CD4-positive, alpha-beta memory T cell (primary cell): ENCODE measurements at places on chromosomes 2 and 18. TPM values are rescaled to one million over a fixed set of nuclear protein-coding genes. Genes with fewer than 3 reads are reported as not detected.

The LAMA1 gene
- polyA plus RNA-seq: not detected

GRCh38 chr18:7452331-7452730, 114.8 kb upstream of the PTPRM start:
- no peak for DNase-seq

DNA sequence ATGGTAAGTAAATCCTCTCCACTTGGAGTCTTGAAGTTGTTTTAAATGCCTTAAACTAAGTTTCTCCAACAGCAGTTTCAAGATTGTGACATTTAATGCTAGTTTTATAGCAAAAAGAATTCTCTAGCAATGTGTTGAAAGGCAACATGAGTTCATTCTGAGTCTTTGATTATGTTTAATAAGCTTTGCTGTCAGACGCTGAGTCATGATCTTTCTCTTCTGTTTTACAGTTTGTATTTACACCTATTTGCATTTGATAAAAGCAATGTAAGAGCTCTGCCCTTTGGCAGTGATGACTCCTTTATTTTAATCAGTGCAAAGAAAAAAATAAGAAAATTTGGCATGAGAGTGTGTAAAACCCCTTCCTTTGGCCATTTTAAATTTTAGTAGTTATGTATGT, 497.7 kb downstream of the STK39 start:
- no peak for DNase-seq

DNA sequence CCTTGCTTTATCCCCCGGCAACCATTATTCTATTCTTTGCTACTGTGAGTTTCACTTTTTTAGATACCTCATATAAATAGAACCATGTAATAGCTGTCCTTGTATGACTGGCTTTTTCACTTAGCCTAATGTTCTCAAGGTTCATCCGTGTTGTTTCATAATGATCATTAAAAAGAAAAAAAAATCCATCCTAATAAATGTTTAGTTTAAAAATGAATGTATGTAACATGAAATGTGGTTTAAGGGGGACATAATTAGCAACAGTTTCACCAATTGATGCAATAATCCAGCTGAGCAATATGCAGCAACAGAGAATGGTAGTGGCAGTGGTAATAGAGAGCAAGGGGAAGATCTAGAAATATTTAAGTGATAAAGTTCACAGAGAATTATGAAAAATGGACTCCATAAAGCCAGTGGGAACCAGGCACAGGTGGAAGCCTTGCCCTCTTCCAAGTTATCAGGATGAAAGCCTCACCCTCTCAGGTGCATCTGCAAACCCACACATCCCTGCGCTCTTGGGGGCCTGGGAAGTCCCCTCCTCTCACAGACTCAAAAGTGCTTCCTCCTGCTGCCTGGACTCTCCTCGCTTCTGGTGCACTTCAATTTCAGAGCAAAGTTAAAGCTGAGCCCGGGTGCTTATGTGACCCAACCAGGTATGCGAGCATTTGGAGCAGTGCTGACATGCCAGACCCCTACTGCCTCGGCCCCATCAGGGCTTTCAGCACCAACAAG, 1403.3 kb upstream of the SLC39A10 start:
- no peak for DNase-seq

- no peak for DNase-seq
These were observed 249.8 kb downstream of the CYP26B1 start for GRCh38 chr2:71897836-71898235.

The FOXD4L1 gene
- not detected for polyA plus RNA-seq

- no peak for DNase-seq
These were observed 56.1 kb downstream of the MSH2 start for GRCh38 chr2:47459021-47459420.

DNA sequence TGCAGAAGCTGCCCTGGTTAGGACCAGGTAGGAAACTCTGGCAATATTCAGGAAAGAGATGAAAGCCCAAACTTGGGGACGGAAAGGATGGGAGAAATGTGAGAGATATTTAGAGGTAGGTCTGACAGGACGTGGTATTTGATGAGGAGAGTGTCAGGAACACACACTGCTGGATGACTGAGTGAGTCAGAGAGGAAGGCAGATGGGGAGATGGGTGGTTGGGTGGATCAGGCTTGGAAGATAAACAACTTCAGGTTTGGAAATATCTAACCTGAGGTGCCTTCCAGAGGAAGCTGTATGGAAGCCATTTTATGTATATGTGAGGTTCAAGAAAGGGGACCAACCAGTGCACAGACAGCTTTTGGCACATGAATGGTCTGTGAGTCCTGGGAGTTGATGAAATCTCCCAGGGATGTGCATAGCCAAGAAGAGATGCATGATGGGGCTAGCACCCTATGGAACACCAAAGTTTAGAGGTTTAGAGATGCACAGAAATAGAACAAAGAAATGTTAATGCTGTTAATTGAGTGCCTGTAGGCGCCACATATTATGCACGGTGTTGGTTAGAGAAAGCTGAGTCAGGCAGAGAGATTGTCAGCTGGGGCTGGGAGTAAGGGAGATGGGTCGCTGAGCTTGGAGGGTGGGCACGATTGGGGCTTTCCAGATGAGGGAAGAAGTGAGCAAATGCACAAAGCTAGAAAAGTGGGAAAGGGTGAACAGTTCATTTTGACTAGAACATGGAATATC, 101.0 kb downstream of the VIT start:
- no peak for DNase-seq

The DSC2 gene
- not detected for polyA plus RNA-seq

DNA sequence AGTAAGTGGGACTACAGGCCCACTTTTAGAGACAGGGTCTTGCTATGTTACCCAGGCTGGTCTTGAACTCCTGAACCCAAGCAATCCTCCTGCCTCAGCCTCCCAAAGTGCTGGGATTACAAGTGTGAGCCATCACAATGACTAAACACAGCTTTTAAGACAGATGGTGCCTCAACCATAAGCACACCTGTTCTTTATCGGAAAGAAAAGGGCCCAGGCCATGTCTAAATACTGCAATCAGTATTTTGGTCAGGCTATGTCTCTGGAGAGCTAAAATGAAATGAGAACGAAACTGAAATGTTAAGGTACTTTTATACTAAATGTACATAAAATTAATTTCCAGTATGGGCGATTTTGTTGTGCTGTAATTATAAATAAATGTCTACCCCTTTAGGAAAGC, 69.5 kb upstream of the SPTBN1 start:
- no peak for DNase-seq

The SSB gene
- polyA plus RNA-seq: 149 TPM

- no peak for DNase-seq
These were observed 75.7 kb downstream of the BCL2L11 start for GRCh38 chr2:111196435-111196834.

The RFTN2 gene
- 0.37 TPM for polyA plus RNA-seq

GRCh38 chr18:7696780-7697179, 129.7 kb downstream of the PTPRM start:
- no peak for DNase-seq

DNA sequence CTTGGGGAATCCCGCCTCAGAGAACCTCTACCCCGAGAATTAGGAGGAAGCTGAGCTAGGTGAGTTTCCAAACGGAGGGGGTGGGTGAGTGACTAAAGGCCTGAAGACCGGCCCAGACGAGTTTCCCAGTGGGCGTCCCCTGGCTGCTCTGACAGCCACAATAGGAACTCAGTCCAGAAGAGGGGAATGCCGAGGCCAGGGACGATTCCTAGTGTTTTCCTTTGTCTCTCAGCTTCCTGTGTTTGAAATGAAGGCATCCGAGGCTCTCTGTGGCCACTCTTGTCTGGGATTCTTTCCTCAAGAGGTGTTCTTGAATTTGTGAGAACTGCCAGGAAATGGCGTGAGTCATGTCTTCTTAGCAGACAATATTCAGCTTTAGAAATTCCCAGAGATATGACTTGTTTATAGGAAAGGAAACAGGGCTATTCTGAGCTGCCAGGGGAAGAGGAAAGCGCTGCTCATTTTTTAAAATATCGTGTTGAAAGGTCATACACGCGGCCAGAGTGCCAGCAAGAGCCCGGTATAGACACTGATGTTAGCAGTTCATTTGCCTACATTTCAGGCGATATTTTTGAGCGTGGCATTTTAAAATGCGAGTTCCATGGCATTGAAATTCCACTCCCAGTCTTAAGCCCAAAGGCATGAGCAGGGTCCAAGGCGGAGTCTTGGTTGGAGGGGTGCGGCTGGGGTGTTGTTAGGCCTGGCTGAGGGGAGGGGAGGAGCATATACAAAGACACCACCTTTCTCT, 169.1 kb upstream of the KLF7 start:
- no peak for DNase-seq

The COLEC12 gene
- not detected for polyA plus RNA-seq

The TMEM198 gene
- polyA plus RNA-seq: not detected

GRCh38 chr2:179574061-179574519, 287.3 kb downstream of the ZNF385B start:
- DNase-seq: no peak

- no peak for DNase-seq
These were observed 192.1 kb downstream of the CYRIA start for GRCh38 chr2:16473575-16473974.

- DNase-seq: no peak
These were observed 136.9 kb upstream of the GATA6 start for GRCh38 chr18:22032392-22032961.

GRCh38 chr18:59606193-59607077, 90.8 kb downstream of the CCBE1 start:
- DNase-seq: no peak

The KRTCAP3 gene
- polyA plus RNA-seq: 1.8 TPM

DNA sequence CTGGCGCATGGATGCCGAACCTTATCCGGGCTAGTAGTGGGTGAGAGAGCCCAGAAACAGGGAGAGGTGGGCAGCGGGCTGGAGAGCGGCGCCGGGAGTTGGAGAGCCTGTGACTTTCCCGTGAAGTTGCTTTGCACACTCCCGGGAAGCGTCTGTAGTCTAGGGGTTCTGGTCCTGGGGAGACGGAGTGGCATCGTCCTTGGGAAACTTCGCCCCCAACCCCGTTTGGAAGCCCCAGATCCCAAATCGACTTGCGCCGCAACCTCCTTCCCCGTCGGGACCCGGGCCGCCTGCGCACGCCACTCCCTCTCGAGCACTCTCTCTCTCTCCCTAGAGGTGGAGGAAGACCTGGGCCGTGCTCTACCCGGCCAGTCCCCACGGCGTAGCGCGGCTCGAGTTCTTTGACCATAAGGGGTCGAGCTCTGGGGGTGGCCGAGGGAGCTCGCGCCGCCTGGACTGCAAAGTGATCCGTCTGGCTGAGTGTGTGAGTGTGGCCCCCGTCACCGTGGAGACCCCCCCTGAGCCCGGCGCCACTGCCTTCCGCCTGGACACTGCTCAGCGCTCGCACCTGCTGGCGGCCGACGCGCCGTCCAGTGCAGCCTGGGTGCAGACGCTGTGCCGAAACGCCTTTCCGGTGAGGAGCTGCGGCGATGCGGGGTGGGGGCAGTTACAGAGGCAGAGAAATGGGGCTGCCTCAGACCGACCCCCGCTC, 456 bp downstream of the DOK1 start:
- peak; percentile 48 for DNase-seq

The KLHL14 gene
- polyA plus RNA-seq: 0.05 TPM

The RAB6C gene
- not detected for polyA plus RNA-seq

DNA sequence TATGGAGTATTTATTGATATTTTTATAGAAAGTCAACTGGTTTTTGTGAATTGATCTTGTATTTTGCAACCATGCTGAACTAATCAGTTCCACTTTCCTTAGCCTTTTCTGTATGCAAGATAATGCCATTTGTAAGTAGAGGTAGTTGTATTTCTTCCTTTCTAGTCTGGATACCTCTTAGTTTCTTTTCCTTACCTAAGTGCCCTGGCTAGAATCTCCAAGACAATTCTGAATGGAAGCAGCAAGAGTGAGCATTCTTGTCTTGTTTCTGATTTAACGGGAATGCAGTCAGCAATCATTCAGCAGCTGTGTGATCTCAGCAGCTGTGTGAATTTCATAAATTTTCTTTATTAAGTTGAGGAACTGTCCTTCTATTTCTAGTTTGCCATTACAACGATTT, 73.4 kb downstream of the NRXN1 start:
- no peak for DNase-seq

The SMIM21 gene
- polyA plus RNA-seq: not detected

GRCh38 chr2:143988082-143988481, 531.8 kb downstream of the ZEB2 start:
- DNase-seq: no peak

- no peak for DNase-seq
These were observed 138.1 kb downstream of the KCNJ3 start for GRCh38 chr2:154836632-154837031.

DNA sequence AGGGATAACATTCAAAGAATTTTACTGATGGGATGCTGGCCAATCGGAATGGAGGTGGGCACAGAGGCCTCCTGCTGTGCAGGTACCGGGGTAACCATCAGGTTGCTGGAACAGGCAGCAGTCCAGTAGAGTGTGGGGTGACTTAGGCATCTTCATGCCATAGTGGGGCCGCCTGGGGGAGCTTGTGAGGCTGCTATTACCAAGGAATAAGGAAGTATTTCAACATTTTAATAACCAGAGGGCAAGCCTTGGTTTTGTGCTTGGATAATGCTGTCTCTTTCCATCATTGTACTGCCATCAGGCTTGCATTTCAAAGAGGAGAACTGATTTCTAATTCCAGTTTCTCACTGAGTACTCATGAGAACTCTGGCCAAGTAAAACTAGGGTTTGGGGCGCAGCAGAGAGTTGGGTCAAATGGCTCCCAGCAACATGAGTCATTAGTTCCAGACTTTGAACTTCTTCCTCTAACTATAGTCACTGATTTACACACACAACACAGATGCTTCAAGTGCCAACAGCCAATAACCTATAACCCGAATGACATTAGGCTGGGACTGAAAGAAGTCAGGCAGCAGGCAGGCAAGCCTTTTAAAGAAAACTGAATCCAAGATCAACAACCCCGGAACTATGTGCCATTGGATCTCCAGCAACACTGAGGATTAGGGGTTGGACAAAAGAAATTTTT, 56.1 kb upstream of the FHL2 start:
- DNase-seq: no peak

- no peak for DNase-seq
These were observed 506.9 kb upstream of the ZNF804A start for GRCh38 chr2:184091456-184091855.

DNA sequence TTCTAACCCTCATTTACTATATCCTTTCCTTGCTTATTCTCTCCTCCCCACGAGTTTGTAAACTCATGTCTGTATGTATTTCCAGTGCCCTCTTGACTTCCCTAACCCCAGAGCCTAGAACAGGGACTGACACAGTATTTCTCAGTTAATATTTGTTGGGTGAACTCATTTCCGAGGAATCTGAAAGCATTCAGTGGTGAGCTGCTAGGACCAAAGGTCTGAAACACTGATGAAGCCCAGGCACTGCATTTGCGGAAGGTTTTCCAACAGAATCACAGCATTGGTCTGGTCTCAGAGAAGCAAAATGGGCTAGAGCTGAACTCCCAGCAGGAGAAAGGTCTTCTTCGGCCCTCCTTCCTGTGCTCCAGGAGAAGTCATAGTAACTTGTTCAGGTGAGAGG, 56.8 kb downstream of the SOX11 start:
- DNase-seq: no peak

DNA sequence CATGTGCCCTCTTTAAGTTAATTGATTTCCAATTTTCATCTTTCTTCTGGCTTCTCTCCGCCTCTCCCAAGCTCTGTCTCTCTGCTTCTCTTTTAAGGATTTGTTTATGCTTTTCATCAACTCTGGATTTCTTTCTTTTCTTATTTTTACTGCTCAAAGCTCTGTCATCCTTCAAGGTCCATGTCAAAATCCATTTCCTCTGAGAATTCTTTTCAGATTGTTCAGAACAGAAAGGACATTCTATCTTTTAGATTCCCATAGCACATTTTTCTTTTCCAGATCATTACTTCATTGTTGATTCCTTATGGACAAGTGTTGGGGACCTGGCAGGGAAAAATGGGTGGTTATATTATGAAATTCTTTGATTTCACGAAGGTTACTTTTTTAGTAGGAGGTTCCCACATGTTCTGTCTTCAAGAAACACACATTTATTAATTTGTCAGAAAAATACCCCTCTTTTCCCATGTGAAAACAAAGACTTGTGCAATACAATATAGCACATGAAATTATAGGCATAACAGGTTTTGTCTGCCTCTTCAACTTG, 12.3 kb downstream of the PMAIP1 start:
- DNase-seq: no peak
